Activated naive CD4-positive, alpha-beta T cell treated with anti-CD3 and anti-CD28 coated beads, Interleukin-2, amount 50 U/mL, for 72 hours (primary cell): ENCODE measurements at places on chromosomes 5 and 9. TPM values are rescaled to one million over a fixed set of nuclear protein-coding genes. Genes with fewer than 3 reads are reported as not detected.
A peak's percentile ranks its signal among the peaks of the same experiment; 100 is the strongest.

- no peak for DNase-seq
These were observed 39.0 kb upstream of the MYOT start for GRCh38 chr5:137828664-137829063.

PCDHGB3 gene
- total RNA-seq: 0.14 TPM

DNA sequence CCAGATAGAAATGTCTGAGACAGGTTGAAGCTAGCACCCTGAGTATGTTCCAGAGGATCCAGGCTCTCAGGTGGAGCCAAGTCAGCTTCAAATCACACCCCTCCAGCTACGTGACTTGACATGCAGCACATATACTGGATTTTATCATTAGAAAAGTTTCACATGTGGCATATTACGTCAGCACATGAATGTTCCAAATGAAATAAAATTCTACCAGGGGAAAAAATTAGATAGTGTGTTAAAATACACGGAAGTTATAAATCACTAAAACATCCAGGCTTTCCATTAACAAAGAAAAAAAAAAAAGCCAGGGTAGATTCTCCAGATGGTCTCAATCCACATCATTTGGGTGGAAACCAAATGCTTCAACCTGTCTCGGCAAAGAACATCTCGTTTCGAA lies 251.6 kb downstream of the MPDZ start:
- DNase-seq: no peak

DNA sequence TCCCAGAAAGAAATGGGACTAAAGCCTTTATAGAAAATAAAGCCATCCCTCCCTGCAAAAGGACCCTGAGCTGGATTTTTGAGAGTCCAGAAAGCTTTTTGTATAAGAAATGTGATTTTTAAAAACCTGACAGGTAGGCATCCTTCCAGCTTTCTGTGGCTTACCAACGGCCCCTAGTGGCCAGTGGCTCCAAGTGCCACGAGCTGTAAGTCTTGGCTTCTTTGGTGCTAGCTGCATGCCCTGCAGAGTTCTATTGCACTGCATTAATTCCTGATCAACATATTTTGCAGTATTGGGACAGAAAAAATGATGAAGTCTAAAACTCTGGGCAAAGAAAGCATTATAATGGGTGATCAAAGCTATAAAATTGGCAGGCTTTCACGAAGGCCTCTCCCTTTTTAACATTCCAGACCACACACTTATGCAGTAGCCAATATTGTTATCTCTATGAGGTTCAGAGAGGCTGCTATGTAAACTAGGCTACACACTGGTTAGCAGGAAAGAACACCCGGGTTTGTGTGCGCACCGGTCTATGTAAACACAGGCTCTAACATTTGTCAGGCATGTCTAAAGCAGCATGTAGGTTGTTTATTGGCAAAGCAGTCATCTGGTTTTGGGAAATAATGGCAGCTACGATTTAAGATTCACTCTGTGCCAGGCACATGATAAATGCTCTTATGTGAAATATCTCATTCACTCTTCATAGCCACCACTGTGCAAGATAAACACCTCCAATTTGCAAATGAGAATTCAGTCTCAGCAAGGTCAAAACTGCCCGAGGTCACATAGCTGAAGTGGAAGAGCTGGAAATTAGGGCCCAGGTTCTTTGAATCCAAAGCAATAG lies 55.2 kb downstream of the NMUR2 start:
- peak; percentile 23 for DNase-seq

DNA sequence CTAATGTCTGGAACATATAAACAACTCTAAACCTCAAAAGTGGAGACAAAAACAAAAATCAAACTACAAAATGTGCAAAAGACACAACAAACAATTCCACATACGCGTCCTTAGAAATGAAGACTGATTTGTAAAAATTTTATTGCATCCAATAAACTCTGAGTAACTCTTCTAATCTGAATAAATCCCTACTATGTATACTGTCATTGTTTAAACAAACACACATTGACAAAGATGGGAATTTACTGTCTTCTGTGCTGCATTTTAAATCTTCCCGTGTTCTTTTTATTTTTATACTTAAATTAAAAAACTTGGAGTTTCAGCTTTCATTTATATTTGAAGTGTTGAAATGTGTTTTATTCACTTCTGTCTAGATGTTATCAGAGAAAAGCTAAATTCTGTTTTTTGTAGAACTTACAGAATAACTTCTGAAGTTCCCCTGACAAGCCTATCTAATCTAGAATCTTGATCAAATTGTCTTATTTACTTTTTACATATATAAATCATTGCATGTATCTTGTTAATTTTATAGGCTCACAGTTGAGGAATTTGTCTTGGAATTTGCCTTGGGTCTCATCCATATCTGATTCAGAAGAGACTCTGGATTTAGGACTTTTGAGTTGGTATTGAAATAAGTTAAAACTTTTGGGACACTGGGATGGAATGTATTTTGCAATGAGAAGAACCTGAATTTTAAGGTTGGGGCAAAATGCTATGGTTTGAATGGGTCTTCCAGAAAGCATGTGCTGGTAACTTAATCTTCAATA lies 2064.4 kb upstream of the C9orf72 start:
- DNase-seq: no peak

ENTPD2 gene
- 0.27 TPM for total RNA-seq

GRCh38 chr9:70480405-70480980 lies 66.0 kb upstream of the KLF9 start:
- DNase-seq: no peak

DNA sequence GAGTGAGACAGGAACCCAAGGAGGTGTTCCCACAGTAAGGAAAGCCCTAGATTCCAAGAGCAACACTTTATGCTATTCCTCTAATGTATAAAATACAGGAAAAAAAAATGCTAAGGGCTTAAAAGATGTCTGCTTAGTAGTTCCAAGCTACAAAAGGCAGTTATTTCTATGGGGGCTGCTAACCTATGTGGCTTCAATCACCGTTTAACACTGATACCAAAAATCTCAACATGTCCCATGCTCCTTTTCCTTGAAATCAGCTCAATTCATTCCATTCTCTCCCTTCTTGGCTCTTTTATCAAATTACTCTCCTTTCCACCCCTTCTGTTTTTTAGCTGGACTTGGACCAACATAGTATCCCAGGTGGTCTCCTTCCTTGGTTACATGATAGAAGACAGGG lies 20.6 kb downstream of the CCNH start:
- DNase-seq: no peak

GIN1 gene
- total RNA-seq: 12.6 TPM

DNAJA1 gene
- total RNA-seq: 139 TPM

DNA sequence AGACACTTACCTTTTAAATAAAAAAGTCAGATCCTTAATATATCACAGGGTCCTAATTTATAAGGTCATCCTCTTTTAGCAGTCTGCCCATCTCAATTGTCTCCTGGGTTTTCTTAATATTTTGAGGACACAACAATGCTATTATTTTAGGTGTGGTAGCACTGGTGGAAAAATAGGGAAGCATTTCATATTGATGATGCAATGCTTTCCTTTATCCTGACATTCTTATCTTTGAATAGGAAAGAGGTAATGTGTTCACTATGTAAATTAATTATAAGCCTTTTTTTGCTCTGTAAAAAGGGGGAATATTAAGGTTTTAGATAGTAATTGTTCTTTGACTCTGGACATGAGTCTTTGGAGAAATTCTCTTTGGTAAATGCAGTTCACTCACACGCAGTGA lies 164.7 kb downstream of the YTHDC2 start:
- DNase-seq: no peak

CAMK2A gene
- total RNA-seq: not detected

DNA sequence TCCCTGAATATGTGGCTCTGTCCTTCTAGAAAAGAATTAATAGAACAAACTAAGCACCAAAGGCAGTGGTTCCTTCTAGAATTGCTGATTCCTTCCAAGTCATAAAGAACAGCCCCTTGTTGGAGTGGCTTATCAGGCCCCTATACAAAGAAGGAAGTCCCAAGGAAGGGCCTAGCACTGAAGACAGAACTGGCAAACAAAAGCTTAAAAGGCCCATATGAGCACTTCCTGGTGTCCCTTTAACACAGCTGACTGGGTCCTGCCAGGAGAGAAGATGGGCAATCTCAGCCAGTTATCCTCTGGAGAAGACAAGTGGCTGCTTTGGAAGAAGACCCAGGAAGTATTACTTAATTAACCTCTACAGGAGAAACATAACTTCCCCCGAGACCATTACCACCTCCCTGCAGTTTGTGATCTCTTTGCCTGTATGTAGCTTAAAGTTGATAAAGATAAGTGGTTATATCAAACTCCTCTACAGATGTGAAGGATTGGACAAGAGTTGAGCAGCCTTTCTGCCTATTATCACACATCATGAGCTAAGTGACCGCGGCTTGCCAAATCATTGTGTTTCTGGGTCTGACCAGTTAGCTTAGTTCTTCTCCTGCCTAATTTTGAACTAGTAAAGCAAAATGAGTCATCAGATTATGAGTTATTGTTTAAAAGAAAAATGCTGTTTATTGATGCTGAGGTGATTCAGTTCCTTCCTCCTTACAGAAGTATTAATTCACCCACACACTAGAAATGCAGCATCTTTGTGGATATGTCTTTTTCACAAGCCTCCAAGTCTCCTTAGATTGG lies 13.3 kb upstream of the STING1 start:
- no peak for DNase-seq

DNA sequence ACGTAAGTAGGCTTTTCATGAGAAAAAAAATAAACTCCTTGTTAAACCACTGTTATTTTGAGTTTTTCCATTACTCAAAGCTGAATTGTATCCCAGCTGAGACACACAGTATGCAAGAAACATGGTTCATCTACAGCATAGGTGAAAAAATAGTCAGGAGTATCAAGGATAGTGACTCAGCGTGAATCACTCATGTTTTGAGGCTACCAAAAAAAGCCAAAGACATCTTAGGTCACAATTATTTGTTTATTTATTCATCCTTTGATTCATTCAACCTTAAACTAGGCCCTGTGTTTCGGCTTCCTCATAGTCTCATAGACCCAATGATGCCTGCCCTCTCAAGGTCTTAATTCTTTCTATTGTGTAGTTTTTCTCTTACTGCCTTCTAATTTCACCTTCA lies 32.9 kb upstream of the STX17 start:
- DNase-seq: no peak

DNA sequence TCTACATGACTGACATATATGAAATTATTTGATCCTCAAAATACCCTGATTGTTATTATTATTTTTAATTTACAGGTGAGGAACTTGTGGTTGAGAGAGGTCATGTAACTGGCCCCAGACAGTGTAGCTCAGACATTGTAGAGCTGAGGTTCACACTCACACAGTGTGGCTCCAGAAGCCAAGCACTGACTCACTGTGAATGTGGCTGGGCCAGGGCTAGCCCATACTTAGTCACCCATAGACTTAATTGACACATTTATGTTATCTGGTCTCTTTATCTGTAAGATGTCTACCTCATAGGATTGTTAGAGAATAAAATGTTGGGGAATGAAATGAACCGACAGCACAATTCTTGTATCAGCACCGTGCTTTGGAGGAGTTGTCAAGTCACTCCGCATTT lies 24.9 kb upstream of the CCDC112 start:
- DNase-seq: no peak

- peak; percentile 67 for DNase-seq
These were observed 10.8 kb upstream of the IFNA2 start for GRCh38 chr9:21395778-21396717.

DNA sequence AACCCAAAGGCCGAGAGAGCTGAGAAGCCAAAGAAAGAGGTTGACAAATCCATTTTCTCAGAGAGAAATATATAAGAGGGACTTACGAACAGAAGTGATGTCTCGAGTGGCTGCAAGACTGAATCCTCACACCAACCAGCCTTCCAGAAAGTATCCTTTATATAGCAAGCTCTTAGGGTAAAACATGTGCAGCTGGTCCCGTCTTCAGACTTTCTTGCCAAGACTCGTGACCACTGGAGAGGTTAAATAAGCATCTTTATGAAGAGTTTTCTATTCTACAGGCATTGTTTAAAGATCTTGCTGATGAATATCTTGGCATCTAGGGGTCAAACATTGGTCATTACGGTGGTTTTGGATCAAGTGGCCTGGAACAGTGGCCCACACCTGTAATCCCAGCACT lies 16.9 kb upstream of the SLC22A4 start:
- no peak for DNase-seq

RASEF gene
- not detected for total RNA-seq
